ENCODE measurements at places on chromosomes 6 and 20. TPM values are rescaled to one million over a fixed set of nuclear protein-coding genes. Genes with fewer than 3 reads are reported as not detected.
A peak's percentile ranks its signal among the peaks of the same experiment; 100 is the strongest.

UNC5CL gene
- 7.2 TPM for polyA plus RNA-seq

GRCh38 chr6:124436803-124437202 lies 525.4 kb upstream of the RNF217 start:
- DNase-seq = no peak

SLC23A2 gene
- 23.6 TPM for polyA plus RNA-seq

HLA-B gene
- polyA plus RNA-seq = 354 TPM

DNA sequence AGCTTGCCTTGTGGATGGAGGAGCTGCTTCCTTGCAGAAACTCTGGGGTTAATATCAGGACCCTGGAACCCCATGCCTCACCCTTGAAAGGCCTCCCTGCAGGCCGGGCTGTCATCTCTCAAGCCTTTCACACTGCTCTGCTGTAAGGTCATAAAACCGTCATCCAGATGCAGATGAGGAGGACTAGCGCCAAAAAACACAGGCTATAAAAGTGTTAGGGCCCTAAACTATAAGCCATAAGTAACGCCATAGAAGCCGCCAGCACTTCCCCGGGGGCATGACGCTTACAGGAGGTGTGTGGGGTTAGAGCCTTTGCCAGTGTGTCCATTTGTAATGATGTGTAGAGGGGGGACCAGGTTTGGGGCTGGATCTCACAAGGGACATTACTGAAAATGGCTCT lies 47.6 kb downstream of the CDH4 start:
- DNase-seq = no peak

GRM4 gene
- 0.43 TPM for polyA plus RNA-seq

PNLDC1 gene
- polyA plus RNA-seq = 0.12 TPM

TUBB2B gene
- 5.9 TPM for polyA plus RNA-seq

DNA sequence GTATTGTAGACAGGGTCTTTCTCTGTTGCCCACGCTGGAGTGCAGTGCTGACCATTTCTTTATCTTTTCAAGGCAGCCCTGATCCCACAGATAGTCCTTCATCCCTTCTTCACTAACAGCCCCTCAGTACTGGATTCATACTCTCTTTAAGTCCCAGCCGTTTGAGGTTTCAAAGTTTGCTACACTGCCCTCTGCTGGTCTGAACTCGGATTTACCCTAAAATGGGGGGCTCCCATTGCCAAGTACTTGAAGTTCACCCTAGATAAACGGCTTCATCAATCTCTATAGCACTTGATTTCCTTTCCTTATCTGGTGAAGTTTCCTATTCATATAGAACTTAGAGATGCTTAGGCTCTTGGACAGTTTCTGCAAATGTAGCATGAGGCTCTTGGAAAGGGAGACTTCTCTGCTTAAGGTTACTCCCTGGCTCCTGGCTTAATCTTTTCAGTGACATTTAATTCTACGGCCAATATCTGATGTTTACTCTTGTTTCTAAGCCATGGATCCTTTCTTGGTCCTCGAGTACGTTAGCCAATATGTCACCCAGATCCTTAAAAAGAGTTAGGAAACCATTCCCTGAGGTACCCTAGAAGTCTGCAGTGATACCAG lies 21.4 kb upstream of the PREP start:
- peak; percentile 36 for DNase-seq

DNA sequence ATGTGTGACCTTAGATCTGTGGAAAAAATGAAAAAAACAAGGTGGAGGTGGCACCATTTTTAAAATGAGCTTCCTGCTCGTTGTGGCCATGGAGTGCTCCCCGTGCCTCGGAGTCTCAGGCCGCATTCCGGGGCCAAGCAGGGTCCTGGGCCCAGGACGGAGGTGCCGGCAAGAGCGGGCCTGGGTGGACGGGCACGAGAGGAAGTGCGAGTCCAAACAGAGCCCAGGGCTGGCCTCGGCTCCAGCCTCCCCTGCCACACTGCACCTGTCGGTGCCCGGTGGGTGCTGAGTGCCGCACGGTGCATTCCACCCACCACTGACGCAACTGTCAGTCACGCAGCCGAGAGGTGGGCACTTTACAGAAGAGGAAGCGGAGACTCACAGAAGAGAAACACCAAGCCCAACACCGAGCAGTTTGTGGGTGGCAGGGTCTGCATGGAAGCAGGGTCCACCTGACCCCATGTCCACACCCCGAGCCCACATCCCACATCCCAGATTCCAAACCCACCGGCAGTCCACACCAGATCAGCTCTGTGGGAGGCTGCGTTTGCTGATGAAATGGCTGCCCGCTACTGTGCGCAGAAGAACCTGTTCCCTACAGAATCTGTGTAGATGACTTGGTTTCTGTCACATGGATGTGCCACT lies 97.7 kb downstream of the PSMB1 start:
- no peak for DNase-seq

CLVS2 gene
- 0.39 TPM for polyA plus RNA-seq

COQ3 gene
- 12.1 TPM for polyA plus RNA-seq

- DNase-seq = no peak
Measured at GRCh38 chr6:144153260-144153659, 2.9 kb downstream of the STX11 start.

DNA sequence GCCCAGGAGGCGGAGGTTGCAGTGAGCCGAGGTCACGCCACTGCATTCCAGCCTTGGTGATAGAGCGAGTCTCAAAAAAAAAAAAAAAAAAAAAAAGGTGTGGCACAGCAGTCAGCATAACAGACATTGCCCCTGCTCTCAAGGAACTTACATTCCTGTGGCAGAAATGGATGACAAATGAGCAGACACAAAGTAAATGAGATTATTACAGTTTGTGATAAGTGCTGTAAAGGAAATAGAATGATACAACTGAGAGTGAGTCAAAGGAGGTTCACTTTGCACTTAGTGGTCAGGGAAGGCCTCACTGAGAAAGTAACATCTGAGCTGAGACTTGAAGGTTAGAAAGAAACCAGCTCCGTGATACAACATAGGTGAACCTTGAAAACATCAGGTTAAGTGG lies 36.4 kb downstream of the CEP250 start:
- no peak for DNase-seq

- no peak for DNase-seq
Measured at GRCh38 chr6:110781522-110782214, 33.6 kb downstream of the CDK19 start.

VGLL2 gene
- polyA plus RNA-seq = 4.0 TPM

DNA sequence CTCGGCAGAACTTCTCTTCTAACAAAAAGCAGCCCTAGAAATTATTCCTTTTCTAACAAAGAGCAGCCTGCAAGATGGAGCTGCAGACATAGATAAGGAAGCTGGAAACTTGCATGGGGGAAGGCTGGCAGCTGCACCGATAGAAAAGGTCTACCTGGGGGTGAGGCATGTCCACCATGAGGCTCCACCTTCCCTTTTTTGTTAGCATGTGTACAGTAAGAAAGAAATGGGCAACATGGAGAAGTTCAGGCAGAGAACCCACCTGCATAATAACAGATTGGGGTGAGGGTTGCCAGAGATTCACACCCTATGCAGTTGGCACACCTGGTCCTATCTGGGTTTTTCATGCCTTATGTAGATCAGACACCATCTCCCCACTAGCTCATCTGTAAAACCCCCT lies 25.4 kb downstream of the ZNF311 start:
- DNase-seq = no peak

- DNase-seq = no peak
Measured at GRCh38 chr6:149400050-149400449, at the start of gene SUMO4. Gene SUMO4, plus strand, starts transcription at chr6:149400262. Its CDS starts 130 bp downstream, at chr6:149400392.

GRCh38 chr6:33199687-33200218 lies 712 bp downstream of the RXRB start:
- DNase-seq = no peak

DNA sequence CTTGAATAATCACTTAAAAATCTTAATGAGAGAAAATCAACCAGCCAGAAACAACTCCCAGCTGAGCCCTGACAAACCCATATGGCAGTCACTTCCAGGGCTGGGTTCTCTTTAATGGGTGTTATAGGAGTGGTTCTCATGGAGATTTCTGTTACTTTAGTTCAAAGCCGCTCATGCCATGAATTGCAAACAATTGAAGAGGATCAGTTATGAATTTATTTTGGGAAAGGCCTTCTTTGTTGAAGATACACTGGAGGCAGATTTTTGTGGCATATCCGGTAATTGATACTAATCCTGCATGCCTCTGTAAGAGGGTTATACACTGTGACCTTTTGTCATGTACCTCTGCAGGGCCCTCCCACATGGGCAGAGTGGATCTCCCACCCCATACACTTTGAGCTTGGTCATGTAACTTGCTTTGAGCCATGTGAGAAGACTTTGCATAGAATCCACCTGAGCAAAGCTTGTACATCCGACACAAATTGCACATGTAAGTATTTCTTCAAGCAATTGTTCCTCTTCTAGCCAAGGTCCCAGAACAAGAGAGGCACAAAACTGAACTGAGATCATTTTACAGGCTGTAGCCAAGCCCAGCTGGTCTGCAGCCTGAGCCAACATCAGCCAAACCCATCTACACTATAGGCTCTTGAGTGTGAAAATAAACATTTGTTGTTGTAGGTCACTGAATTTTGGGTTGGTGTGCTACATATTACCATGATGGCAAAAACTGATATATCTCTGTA lies 492.3 kb downstream of the PREX1 start:
- DNase-seq = no peak

DNA sequence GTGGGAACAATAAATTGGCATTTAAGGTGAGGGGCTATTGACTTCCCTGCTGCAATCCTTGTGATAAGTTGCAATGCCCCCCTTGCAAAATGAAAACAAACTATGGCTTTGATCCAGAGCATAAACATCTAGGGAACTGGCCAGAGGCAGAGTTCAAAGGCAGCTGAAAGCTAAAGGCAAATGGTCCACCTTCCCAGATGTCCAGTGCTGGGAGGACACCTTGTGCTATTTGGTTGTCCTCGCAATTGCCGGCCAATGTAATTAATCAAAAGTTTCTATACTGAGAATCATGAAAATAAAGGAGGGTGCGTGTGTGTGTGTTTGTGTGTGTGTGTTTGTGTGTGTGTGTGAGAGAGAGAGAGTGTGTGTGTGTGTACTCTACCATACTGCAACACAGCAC lies 337.4 kb downstream of the CBLN4 start:
- DNase-seq = no peak

SMIM26 gene
- 77.5 TPM for polyA plus RNA-seq

DNA sequence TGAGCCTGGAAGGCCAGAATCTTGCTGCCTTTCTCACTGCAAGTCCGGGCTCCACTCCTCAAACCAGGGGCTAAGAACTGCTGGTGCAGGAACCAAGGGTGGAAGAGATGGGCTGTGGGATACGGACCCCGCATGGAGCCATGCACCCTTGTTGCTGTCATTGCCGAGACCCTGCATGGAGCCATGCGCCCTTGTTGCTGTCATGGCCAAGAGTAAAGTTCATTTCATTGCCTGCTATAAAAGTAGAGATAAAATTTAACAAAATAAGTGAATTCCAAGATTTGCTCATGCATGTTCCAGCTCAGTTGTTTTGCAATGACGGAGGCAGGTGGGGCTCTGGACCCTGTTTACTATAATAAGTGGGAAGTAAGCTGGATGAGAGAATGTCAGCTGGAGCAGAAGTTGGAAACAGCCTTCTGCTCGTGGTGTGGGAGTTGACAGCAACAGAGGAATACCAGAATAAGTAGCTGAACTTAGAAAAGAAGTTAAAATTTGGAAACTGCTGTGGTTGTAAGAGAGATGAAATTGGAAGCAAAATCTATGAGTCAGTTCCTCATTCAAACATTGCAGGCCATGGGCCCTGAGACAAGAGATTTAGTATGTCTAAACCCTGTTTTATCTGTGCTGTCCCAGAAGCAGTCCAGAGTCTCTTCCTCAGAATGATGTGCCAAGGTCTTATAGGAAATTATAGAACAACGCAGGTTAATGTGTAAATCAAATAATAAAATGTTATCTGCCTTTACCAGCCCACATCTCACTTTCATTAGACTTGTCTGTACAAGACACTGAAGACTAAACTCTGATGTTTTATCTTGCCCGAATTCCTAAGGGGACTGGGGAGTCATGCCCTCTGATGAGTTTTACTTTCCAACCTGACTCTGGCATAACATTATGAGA lies 15.8 kb upstream of the THBS2 start:
- no peak for DNase-seq

PROKR2 gene
- not detected for polyA plus RNA-seq

GRCh38 chr6:3844097-3844463 lies 5.1 kb upstream of the FAM50B start:
- DNase-seq = no peak

GRCh38 chr6:33427585-33428223 lies 7.8 kb downstream of the SYNGAP1 start:
- DNase-seq = no peak

DNA sequence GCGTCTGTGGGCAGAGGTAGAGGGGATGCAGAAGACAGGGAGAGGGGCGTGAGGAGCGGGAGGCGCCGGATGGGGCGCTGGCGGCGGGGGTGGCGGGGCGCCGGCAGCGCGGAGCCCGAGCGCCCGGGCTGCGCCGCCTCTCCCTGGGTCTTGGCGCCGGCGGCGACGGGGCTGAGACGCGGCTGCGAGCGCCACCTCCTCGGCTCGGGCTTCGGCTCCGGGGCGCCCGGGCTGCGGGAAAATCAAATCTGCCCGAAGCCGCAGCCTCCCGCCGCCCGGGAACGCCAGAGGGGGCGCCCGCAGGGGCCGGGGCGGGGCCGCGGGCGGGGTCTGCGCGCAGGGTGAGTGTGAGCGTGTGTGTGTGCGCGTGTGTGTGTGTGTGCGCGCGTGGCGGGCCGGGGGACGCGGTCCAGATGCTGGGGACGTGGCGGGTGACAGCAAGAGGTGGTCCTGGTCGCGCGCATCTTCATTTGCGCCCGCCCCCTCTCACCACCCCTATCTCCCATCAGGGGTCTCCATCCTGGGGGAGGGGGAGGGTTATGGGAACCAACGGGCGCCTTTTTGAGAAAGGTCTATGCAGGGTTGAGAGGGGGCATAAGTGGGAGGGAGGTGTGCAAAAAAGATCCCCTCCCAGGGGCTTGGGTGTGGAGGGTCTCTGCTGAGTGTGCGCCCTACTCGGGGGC lies 646 bp upstream of the CPNE5 start:
- peak; percentile 30 for DNase-seq

DNA sequence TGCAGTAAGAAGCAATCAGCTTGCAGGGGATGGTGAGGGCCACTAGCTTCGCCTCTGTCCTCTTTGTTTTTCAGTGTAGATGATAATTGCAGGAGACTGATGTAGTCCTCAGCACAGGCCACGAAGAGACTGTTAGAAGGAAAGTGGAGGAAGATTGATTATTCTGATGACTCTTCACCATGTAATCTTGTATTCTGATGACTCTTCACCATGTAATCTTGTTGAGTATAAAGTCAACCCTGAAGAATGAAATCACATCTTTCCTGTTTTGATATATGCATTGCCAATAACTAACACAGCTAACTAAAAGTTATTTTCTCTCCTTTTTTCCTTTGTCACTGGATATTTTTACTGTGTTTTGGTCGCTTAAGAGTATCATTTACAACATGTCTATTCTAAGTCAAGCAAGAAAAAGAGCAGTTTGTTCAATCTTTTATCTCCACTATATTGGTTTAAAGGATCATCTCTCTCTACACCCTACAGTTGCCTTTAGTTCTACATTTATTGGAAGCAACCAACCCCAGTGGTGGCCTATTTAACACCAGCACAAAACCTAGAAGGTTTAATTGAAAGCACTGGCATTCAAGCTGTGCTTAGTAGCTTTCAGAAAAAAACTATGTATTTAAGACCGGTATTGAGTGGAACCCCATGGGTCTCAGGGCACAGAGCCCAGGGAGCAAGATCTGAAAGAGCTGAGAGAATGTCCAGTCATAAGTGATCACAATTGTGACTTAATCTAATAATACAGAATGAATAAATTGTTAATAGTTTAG lies 107.2 kb upstream of the BTBD3 start:
- no peak for DNase-seq

- no peak for DNase-seq
Measured at GRCh38 chr6:27267857-27268434, 20.4 kb downstream of the PRSS16 start.

Measured in right lung (tissue), 10 donors.